ENCODE measurements at places on chromosomes 12 and 14. TPM values are rescaled to one million over a fixed set of nuclear protein-coding genes. Genes with fewer than 3 reads are reported as not detected.

GRCh38 chr12:56723889-56724700, 1.0 kb downstream of the NACA start:
- DNase-seq: no peak

- DNase-seq: peak; percentile 69
Measured at GRCh38 chr12:65121049-65121955, at the start of gene WIF1. WIF1 (minus strand) TSS chr12:65121305; CDS start chr12:65121191, 114 bp downstream.

The UNC79 gene
- polyA plus RNA-seq: 0.10 TPM

The POTEM gene
- 0.25 TPM for polyA plus RNA-seq

GRCh38 chr12:57815177-57816000, 3.1 kb downstream of the AVIL start:
- peak; percentile 33 for DNase-seq

DNA sequence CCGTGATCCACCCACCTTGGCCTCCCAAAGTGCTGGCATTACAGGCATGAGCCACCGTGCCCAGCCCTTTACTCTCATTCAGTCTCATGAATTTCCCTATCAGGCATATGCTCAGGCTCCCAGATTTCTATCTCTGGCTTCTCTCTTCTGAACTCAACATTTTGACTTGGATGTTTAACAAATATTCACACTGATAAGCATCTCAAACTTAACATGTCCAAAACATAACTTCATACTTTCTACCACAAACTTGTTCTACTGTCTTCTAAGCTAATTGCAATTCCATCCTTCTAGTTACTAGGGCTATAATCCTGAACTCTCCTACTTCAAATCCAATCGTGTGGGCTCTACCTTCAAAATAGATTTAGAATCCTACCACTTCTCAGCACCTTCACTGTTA, 73.9 kb upstream of the PAWR start:
- no peak for DNase-seq

The APOF gene
- polyA plus RNA-seq: not detected

DNA sequence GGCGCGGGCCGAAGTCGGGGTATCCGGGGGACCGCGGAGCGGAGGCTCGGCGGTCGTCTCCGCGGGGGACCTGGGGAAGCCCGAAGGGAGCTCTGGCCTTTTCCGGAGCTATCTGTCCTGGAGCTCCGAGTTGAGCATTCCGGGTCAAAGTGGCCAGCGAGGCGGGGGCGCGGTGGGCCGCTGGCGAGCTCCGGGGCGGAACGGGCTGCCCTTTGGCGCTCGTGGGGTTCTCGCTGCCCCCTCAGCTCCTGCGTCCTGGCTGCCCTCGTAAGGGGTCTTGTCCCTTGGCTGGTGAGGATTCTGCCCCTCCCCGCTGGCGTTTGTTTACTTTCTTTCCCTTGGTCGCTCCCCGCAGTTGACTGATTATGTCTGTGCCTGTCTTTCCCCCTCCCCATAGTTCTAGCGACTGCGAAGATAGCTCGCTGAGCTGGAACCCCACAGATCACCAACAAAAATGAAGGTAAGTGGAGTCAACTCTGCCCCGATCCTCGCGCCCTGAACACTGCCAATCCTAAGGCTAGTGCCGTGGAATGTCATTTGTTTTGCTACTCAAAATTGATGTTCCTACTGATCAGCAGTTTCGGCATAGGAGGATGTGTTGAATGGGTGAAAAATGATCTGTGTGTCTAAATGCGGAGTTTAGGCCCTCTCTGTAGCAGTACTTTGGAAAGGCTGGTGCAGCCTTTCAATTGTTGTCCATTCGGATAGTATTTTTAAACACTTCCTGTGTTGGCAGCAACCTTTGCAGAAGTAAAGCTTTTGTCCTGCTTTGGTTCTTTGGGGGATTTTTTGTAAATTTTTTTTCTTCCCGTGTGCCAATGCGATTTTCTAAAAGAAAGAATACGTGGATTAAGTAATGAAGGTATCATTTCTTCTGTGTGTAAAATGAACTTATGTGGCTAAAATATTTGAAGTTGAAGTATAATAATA, 1.3 kb downstream of the ARID4A start:
- DNase-seq: no peak

DNA sequence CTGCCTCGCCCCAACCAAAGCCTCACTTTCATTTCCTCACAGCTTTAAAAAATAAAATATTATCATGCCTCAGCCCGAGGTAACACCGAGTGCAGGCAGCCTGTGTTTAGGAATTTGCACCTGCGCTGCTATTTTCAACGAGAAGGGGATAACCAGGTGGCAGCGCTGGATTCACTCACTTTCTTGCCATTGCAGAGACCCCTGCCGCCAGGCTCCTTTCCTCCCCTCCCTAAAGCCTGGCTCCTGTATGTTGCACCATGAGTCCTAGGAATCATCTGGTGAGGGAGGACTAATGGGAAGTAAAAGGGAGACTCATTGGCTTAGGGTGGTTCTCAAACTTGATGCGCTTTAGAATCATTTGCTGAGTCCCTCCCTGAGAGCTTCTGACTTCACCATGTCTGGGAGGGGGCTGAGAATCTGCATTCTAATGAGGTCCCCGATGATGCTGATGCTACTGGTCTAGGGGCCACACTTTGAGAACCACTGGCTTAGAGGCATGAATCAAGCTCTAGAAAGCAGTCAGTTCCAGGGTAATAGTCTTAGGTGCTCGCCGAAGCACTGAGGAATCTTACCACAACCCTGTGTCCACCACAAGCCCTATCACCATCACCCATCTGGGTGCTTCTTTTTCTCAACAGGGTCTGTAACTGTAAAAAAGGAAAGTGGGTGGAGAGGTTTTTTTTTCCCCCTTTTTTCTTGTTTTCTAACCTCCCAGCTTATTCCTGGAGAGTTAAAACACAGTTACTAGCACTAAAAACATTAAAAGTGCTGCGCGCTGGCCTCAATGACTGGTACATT, 83.8 kb downstream of the SLC38A1 start:
- no peak for DNase-seq
